KBM-7 (cell line): ENCODE measurements at places on chromosomes 12 and 14.

GRCh38 chr14:90750701-90751100 lies 65.5 kb downstream of the TTC7B start:
- no peak for DNase-seq

DNA sequence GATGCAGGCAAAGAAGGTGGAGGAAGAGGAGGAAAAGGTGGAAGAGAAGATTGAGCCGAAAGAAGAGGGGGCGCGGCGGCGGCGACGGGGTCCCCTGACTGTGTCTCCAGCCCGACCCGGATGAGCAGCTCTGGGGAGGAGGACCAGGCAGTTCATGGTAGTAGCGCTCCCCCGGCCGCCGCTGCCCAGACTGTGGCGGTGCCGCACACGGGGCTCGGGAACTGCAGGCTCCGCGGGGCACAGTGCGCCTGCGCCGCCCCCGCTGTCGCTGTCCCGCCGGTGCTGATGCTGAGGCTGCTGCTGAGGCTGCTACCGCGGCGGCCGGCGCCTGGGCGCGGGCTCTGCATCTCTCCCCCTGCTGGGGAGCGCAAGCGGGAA lies at the start of gene KCNH5:
KCNH5 (minus strand) TSS at position 225 of the 378 bp plus-strand sequence. CDS start 272 bp downstream, outside the sequence.
- DNase-seq: no peak

DNA sequence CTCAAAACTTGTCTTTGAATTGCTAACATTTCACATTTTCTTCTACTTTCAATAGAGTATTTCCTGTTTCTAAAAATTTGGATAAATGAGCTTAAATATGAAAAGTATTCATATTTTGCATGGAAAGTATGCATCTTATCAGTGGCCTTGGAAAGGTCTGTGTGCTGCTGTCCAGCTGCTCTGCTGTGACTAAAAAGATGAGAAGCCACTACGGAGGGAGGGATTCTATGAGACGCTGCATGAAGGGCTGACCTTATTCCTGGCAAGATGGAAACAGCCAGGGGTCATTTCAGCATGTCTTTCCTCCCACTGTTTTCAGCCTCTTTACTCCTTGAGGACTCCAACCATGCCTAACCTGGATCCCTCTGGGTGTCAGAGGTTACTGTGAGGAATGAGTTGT lies 13.0 kb downstream of the PIWIL1 start:
- no peak for DNase-seq

GRCh38 chr14:72946491-72946890 lies 20.2 kb downstream of the DCAF4 start:
- no peak for DNase-seq

GRCh38 chr12:33438851-33439586 lies 600 bp downstream of the SYT10 start:
- no peak for DNase-seq
